Fibroblast of lung (primary cell): ENCODE measurements at places on chromosomes 1 and 21.

GRCh38 chr1:188423073-188423472 lies 1594.3 kb downstream of the PLA2G4A start:
- DNase-seq = no peak

DNA sequence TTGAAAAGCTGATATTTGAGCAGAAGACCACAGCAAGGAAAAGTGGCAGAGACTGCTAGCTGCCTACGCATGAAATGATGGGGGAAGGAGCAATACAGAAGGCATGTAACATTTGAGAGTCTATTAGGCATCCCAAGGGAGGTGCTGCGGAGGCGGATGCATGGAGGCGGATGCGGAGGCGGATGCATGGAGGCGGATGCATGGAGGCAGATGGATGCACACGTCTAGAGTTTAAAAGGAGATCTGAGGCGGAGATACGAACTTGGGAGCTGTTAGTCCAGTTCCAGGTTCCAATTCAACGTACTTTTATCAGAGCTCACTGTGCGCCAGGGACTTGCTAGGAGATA lies 744 bp upstream of the DDX20 start:
- DNase-seq = peak; percentile 45

GRCh38 chr1:87230501-87230900 lies 98.2 kb upstream of the LMO4 start:
- no peak for DNase-seq

- no peak for DNase-seq
These were observed 4.3 kb downstream of the CHRNB2 start for GRCh38 chr1:154571964-154572288.

DNA sequence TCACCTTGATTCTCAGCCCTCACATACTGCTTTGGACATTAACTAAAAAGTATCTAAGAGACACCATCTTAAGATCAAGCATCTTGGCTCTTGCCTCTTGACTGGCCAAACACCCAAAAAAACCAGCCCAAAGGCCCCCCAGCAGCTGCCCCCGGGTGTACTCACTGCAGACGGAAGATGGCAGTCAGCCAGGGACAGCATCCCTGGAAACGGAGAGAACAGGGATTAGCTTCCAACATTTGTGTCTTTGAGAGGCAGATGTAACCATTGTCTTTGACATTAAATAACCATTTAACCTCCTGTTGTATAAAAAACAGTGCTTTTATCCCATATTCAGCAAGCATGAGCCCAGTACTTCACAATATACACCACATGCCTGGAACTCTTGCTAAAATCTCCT lies 11.3 kb downstream of the TMEM63A start:
- DNase-seq = no peak

GRCh38 chr1:183553331-183553730 lies 36.9 kb downstream of the NCF2 start:
- DNase-seq = no peak

GRCh38 chr1:214123061-214123784 lies 135.4 kb downstream of the PROX1 start:
- peak; percentile 76 for DNase-seq

GRCh38 chr1:31745096-31745945 lies 18.8 kb downstream of the ADGRB2 start:
- peak; percentile 58 for DNase-seq

- no peak for DNase-seq
These were observed 181.4 kb upstream of the B3GALT2 start for GRCh38 chr1:193367863-193368262.

- no peak for DNase-seq
These were observed 308.8 kb downstream of the NPHP4 start for GRCh38 chr1:5683446-5683845.

DNA sequence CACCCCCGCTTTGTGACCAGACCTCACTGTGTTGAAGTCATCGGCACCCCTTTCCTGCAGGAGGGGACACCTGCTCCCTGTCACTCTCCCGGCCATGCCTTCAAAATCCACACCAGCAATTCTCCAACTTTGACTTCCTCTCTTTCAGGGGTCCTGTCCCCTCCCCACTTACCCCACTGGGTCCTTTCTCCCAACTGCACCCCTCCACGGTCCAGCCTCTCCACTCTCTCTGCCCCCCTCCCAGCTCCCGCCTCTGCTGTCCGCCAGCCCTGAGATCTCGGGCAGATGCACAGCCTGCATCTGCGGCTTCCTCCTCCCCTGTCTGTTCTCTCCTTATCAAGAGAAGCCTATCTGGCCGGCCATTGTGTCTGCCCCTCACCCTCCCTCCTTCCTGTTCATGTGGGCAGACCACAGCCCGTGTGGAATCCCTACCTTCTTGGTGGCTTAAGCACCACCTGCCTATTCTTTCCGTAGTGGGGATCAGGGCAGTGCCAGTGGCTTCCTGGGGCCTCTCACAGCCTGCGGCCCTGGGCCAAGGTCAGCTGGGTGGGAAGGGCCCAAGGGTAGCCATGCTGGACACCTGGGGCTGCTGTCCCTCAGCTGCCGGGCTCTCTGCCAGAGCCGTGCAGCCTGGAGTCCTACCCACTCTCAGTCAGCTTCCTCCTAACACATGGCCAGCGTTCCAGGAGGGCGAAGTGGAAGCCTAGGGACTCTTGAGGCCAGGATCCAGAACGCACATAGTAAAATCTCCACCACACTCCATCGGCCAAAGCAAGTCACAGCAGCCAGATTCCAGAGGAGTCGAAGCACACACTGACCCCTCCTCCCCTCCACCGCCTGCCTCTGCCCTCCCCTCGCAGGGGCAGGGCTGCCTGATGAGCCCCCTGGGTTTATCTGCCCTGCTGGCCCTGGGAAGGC lies 5.1 kb upstream of the HES4 start:
- DNase-seq = peak; percentile 53

DNA sequence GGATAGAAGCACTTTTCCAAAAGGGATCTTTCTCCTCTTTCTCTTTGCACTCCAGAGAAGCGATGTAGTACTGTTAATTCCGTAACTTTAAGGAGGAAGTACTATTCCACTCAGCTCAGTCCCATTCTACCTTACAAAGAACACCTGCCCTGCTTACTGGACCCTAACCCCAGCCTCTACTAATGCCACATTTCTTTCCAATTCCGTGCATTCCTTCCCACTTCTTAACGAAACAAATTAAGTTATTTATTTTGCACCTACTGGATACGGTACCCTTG lies 511 bp downstream of the NDC1 start:
- peak; percentile 1 for DNase-seq

GRCh38 chr1:117670976-117671780 lies 65.3 kb downstream of the TENT5C start:
- DNase-seq = no peak

GRCh38 chr1:5744911-5745799 lies 247.1 kb downstream of the NPHP4 start:
- no peak for DNase-seq

DNA sequence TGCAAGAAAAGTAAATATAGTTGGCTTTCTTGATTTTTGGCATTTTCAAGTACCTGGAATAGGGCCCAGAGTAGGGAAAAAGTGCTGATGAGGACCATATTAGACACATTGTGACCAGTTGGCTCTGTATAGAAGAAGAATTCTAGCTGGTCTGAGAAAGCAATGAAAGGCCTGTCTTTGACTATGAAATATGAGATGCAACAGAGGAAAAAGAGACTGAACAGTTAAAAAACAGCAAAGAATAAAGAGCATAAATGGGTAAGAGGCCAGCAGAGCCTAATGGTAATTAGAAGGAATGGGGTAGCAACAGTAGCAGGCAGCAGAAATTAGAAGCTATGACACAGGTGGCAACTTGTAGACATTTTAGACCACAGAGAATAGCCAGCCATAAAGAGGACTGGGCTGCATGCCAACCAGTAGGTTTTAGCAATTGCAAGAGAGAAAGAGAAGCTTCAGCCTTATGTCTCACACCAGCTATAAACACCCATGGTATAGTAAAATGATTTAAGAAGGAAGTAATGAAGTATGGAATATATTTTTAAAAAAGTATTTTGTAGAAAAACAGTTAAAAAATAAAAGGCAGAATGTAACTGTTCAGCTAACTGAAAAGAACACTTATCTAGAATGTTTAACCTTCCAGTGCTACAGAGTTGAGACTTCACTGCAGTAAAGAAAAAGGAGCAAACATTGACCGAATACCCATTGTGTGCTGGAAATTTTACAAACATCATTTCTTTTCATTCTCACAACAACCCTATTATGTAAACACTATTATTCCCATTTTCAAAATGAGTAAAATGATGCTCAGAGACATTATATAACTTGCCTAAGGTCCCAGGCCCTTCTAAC lies 114.1 kb downstream of the LHX4 start:
- peak; percentile 44 for DNase-seq

DNA sequence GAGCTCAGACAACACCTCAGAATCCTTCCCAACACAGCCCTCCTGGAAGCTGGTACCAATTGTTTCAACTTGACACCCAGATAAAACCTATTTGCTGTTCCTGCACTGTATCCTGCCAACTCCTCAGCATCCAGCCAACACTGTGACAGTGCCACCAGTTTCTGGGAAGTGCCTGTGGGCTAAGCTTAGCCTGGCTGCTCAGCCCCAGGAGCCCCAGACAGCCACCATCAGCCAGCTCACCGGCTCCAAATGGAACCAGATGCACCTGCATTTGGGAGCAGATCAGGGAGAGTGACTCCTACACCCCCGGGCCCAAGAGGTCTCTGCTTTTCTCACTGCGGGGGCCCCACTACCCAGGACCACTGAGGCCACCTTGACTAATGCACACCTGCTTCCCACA lies 24.9 kb downstream of the KCNN3 start:
- DNase-seq = no peak

DNA sequence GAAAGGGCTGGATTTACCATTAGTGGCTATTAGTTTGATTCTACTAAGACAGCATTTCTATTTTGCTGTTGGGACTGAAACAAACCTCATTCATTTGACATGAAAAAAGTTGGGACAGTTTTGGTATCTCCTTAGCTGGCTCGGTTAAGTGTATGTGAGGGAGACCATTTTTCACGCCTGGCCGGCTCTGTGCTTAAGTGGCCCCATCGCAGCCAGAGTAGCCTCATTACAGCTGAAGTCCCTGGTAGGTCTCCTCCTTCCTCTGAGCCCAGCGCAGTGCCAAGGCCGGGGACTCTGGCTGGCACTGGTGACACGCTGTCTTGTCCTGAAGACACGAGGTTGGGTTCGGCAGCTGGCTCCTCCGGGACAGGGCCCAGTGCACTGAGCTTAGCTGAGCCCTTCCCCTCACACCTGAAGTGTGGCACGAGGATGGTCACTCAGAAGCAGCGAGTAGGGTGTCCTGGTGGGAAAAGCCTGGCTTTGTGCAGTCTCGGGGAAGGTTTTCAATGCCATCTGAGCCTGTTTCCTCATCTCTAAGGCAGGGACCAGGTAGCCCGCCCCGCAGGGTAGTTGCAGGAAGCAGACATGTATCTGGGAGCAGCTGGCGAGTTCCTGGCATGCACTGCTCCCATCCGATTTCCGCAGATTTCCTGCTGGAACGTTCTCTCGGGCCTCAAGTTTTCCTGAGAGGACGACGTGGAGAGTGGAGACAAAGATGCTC lies 196.5 kb downstream of the DYRK1A start:
- DNase-seq = no peak

- DNase-seq = peak; percentile 79
These were observed 140.1 kb upstream of the FMN2 start for GRCh38 chr1:239951511-239952140.

- no peak for DNase-seq
These were observed 3.9 kb upstream of the SLC27A3 start for GRCh38 chr1:153771261-153771660.

GRCh38 chr1:201192261-201192788 lies 1.7 kb downstream of the IGFN1 start:
- DNase-seq = no peak

DNA sequence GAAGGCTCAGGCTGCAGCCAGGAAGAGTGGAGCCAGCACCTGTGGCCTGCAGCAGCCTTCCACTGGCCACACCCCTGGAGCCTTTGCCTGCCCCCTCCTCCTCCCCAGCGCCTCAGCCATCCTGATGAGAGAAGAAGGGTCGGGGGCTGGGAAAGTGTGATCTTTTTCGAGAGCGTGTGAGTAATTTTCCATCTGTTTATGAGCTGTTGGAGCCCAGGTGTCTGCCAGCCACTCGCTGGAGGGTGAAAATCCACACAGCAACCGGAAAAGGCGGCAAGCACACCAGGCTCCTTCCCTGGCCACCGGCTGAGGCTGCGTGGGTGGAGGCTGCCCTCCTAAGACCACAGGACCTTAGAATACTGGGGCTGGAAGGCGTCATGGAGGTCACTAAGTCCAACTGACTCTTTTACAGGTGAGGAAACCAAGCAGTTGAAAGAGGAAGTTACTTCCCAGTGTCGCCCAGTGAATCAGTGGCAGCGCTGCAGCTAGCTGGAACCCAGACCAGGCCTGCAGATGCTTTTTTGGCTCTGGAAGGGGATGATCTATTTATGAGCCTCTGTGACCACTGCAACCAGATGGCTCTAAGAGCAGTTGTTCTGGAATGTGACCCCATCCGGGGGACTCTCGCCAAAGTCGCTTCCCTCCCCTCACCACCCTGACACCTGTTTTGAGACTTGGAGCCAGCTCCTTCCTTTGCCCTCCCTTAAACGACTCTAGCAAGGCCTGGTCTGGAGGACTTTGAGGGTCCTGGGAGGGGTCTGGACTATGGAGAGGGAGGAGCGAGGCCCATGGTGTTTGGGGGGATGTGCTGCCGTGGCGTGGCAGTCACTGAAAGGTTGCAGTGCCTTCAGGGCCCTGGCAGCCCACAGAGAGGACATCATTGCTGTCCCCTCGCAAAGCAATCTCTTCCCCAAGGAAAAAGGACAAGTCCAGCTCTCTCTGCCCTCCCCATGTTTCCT lies 54.5 kb downstream of the LGR6 start:
- no peak for DNase-seq

DNA sequence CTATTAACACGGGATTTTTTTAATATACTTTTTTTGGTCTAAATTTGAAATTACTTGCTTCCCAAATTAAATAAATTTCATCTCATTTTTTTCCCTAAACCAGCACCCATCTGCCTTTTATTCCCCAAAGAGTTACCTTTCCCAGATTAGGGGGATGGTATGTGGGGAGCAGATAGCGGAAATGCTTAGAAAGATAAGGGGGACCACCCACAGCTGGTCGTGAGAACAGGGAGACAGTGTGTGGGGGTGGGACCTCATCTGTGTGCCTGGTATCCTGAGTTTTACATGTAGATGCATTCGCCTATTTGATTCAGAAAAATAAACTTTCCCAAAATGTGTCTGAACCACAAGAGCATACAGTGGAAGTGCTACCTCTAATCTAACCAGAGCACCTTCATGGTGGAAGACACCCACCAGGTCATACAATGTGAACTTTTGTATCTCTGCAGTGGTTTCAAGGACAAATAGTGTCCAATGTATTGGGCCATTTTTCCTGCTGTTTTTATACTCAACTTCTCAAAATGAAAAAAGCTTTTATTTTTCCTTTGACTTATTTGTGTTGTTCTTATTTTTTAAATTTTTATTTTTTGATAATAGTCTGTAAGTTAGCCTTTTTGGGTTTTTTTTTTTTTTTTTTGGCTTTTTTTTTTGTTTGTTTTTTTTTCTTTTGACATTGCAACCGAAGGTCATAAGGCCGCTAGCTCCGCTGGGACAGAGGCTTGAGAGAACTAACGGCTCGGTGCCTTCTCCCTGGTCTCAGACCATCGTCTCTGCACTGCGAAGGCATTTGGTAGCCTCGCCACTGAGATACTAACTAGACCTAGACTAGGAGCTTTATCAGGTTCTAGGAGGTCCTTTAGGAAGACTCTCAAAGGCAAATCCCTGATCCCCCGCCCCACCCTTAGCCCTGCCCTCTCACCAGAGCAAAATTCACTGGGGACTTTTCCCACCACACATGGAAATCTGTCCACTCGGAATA lies 263.2 kb downstream of the TM2D1 start:
- DNase-seq = no peak

- no peak for DNase-seq
These were observed 87.6 kb upstream of the DISP3 start for GRCh38 chr1:11391327-11391726.

GRCh38 chr1:48947761-48948537 lies 171.3 kb upstream of the BEND5 start:
- no peak for DNase-seq

- DNase-seq = no peak
These were observed 12.9 kb upstream of the GJA5 start for GRCh38 chr1:147773215-147773715.
